ENCODE measurements at places on chromosomes 7 and 10.

- no peak for DNase-seq
Measured at GRCh38 chr7:51007551-51008505, 225.1 kb upstream of the GRB10 start.

GRCh38 chr7:131219312-131220041 is 108.2 kb upstream of the MKLN1 start:
- DNase-seq: no peak

GRCh38 chr10:62237966-62238365 is 30.7 kb downstream of the RTKN2 start:
- no peak for DNase-seq

DNA sequence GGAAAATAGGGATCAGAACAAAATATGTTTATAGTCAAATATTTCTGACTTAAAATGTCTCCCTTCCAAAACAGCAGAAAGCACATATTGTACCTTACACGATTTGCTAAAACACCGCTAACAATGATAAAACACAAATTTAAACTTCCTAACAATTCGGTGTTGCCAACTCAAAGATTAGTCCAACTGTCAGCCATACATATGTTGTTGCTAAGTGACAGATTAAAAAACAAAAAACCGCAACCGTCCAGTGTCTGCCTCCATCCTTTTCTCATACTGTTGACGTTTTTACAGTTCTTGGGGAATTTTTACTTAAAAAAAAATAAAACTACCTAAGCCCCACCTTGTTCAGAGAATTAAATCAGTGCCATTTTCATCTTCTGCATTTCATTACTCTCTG is 118.0 kb downstream of the RAB11FIP2 start:
- DNase-seq: no peak

DNA sequence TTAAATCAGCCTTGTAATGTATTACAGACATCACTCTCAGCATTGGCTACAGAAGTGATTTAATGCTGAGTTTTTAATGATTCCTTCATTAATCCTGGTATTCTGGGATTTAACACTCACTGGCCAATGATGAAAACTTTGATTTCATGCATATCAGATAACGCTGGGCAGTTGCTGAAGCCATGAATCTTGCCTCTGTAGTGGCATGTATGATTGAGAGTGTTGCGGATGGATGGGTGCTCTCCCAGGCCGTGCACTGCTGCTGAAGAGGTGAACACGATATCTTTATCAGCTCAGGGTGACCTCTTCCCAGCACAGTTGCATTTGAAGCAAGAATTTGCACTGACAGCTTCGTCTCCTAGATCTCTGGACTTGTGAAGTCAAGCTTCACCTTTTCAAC is 168.7 kb downstream of the LRRC4 start:
- no peak for DNase-seq

- DNase-seq: no peak
Measured at GRCh38 chr7:68088879-68089278, 1092.2 kb downstream of the TYW1 start.

DNA sequence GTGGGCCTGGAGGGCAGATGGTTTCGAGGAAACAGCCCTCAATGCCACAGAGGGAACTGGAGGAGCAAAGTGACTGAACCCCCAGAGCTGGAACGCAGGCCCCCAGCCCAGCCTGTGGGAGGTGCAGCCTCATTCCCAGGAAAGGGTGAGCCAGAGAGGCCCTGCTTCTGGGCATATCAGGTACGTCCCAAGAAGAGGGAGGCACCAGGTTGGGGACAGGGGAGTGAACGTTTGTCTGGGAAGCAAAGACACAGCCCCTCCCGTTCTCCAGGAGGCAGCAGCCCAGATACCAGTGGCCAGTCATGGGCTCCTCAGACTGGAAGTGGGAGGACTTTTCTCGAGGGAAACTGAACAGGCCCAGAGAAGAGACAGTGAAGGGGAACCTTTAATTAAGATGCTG is 74.3 kb upstream of the RET start:
- no peak for DNase-seq

DNA sequence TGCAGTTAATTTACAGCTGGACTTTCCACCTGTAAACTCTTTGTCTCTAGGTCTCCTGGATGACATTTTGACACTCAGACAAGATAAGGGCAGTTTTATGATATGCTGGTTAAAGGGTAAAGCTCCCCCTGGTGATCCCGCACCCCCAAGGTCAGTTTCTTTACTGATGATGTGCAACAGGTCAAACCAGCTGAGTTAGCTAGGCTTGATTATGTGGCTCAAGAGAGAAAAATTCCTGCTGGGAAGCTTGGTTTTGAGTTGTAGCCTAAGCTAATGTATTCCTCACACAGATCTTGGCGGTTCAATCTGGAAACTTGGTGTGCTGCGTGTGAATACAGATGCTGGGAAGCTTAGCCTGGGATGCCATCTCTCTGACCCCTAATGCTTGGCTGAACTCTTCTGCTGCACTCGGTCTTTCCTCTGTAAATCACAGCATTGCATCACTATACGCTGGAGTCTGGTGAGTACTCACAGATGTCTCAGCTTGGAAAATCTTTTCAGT is 11.4 kb upstream of the AKR1D1 start:
- no peak for DNase-seq

DNA sequence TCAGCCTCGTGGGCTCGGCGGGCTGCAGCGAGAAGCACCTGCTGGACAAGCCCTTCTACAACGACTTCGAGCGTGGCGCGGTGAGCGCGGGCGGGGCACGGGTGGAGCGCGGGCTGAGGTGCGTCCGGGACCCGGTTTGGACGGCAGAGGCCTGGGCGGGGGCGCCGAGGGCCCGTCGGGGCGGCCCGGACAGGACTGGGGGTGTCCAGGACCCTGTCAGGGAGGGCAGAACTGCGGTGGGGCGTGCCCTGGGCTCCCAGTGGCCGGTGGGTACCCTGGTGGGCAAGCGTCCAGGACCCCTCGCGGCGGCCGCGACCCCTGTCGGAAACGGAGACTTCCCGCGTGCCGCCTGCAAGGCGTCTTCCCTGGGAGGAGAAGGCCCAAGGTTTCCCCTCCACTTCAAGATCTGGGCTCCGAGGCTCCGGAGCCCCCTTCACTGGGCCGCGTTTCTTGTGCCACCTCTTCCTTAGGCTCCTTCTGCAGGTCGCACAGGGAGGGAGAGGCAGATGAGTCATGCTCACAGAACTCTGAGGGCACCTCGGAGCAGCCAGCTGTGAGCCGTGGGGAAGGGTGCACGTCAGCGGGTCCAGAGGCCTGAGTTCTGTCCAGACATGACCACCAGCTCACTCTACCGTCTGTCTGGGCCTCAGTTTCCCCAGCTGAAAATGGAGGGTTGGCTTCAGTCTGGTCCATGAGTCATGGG is 485 bp downstream of the ALOX5 start:
- peak; percentile 4 for DNase-seq

Measured in activated CD4-positive, alpha-beta T cell treated with anti-CD3 and anti-CD28 coated beads, Interleukin-2, amount 50 U/mL, for 4 hours (primary cell).